ENCODE measurements at places on chromosomes 7 and 10.

DNA sequence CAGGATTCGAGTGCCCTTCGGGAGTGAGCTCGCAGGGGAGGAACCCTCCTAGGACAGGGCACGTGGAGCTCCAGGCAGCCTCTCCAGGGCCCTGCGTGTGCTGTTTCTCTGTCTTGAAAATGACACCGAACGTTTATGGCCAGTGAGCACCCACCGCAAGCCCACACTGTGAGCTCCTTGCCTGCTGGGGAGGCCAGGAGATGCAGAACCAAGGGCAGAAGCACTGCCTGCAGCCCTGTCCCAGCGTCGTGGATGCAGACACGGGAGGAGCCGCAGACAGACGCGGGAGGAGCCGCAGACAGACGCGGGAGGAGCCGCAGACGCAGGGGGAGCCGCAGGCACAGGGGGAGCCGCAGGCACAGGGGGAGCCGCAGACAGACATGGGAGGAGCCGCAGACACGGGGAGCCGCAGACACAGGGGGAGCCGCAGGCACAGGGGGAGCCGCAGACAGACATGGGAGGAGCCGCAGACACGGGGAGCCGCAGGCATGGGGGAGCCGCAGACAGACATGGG, 314.4 kb downstream of the PTPRN2 start:
- no peak for DNase-seq

GRCh38 chr10:113044016-113044755, 94.1 kb downstream of the TCF7L2 start:
- no peak for DNase-seq

DNA sequence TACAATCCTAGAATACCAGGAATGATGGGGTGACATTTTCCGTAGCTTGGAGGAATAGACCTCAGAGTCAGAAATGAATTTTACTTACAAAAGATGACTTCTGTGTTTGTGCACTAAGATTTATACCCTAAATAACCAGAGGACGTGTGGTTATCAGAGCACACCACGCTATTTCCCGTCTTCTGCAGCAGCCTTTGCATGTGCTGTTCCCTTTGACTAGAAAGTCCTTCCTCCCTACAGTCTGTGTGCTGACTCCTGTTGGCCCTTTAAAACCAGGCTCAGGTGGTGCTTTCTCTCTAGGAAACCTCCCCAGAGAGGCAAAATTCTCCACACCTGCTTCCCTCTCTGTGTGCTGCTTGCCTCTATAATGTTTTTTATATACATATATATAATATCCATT, 73.3 kb upstream of the SMNDC1 start:
- DNase-seq, result no peak

GRCh38 chr7:101740981-101741725, 76.3 kb upstream of the CUX1 start:
- DNase-seq, result no peak

DNA sequence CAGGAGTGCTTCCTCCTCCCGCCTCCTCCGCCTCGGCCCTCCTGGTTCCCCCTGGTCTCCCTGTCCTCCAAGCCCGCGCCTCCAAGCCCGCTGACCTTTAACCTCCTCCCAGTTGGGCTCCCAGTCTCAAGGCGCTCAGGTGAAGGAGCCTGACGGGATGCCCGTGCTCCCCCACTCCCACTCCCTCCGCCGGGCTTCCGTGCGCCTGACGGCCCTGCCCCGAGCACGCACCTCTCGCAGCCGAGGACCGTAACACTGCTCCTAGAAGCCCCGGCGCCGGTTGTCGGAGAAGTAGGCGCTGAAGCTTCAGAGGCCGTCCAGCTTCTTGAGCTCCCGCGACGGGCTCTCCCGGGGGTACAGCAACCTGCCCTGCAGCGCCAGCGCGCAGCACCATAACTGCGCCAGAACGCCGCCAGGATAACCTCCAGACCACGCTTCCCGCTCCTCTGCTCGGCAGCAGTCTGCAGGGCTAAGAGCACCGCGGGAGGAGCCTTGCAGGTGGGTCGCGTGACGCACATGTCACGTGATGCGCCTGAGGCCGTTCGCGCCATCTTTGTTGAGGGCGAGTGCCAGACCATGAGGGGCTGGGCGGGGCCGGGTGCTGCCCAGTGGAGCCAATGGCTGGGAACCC, 71.0 kb upstream of the ZNF479 start:
- no peak for DNase-seq

GRCh38 chr7:24052572-24053260, 231.3 kb upstream of the NPY start:
- peak; percentile 87 for DNase-seq

- DNase-seq, result peak; percentile 63
Observed at GRCh38 chr7:155918720-155919390, 106.6 kb upstream of the SHH start.

- DNase-seq, result no peak
Observed at GRCh38 chr7:95582578-95583293, 13.6 kb downstream of the PDK4 start.

- no peak for DNase-seq
Observed at GRCh38 chr10:9294865-9295264, 1240.4 kb downstream of the GATA3 start.

- DNase-seq, result no peak
Observed at GRCh38 chr10:30832749-30833627, 198.7 kb downstream of the ZNF438 start.

GRCh38 chr7:143381427-143382125, 431 bp downstream of the ZYX start:
- DNase-seq, result peak; percentile 85

DNA sequence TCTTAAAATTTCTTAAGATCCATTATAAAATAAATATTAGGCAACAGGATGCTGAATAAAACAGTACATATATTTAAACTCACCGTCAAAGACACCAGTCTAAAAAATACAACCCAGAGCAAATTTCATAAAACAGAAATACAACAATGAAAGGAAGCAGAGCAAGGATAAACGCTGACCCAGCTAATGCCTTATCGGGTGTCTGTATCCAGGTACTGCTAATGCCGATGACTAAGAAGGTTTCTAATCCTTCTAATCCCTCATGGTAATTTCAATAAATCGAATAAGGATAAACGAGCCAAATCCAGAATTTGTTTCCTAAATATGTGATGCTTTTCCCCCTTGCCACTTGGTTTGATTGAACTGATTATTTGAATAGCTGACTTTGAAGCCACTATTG, 1.7 kb downstream of the HYCC1 start:
- DNase-seq, result no peak

DNA sequence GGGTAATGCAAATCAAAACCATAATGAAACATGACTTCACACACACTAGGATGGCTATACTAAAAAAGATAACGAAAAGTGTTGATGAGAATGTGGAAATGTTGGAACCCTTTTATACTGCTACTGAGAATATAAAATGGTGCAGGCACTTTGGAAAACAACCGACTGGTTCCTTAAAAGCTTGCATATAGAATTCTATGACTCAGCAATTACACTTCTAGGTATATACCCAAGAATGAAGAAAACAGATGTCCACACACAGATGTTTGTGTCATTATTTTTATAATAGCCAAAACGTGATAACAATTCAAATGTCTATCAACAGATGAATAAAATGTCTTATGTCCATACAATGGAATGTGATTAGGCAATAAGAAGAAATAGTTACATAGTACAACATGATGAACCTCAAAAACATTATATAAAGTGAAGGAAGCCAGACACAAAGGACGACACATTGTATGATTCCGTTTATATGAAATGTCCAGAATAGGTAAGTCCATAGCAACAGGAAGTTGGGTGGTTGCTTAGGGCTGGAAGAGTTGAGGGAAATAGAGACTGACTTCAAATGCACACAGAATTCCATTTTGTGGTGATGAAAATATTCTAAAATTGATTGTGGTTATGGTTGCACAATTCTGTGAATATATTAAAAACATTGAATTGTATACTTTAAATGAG, 148.3 kb upstream of the PHYHIPL start:
- peak; percentile 84 for DNase-seq

GRCh38 chr10:28036587-28036986, 37.7 kb upstream of the ODAD2 start:
- peak; percentile 40 for DNase-seq

GRCh38 chr10:14325325-14325955, 5.3 kb downstream of the FRMD4A start:
- peak; percentile 4 for DNase-seq

DNA sequence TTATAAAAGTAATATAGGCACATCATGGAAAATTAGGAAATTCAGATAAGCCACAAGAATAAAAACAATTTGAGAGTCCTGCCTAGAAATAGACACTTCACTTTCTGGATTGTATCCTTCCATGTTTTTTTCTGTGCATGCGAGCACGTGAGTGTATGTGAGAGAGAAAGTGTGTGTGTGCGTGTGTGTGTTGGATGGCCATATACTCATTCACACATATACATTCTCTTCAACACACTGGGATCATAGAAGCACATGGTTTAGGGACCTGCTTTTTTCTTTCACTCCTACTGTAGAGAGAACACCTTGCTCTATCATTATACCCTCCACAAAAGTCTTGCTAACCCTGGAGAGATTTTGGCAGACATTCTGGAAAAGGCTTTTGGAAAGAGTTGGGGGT, 7.5 kb downstream of the FFAR4 start:
- DNase-seq, result no peak

DNA sequence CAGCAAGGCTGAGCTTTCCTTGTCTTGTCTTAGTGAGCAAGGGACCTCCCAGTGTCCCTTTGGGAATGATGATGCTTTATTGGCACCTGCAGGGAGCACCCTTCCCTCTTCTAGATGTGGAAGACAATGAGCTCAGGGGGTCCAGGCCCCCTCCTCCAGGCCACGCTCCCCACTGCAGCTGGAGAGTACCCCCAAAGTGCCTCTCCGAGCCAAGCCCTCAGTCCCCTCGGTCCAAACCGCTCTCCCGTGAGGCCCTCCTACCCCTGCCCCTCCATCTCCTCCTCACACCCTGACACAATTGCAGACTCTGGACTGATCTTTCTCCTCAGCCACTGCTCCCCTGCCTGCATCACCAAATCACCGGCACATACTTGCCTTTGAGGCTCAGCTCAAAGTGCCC, 16.7 kb downstream of the RBP3 start:
- no peak for DNase-seq

DNA sequence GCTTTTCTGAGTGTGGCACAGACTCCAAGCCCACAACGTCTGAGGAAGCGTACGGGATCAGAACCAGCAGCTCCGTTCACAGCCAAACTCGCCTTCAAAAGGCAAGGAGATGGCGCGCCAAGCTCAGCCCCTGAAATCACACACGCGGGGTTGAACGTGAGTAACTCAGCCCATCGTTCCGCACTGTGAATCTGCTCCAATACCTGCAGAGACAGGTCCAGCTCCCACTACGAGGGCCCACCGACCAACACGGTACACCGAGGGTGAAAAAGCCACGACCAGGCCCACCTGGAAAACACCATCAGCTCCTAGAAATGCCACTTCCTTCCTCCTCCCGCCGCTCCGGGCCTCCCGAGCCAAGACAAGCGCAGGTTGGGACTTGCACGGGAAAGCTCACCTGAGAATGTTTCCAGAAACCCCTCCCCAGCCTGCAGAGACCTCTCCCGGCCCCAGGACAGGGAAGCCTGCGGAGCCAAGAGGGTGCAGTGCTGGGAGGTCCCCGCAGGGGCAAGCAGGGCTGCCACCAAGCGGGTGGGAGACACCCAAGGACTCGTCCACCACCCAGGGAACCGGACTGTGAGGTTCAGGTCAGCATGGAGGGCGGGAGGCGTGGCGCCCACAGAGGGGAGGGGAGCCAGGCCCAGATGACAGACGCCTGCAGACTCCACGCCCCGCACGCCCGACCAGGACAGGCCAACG, 93.9 kb upstream of the PDGFA start:
- no peak for DNase-seq

GRCh38 chr7:132708470-132708869, 132.2 kb upstream of the PLXNA4 start:
- DNase-seq, result no peak

DNA sequence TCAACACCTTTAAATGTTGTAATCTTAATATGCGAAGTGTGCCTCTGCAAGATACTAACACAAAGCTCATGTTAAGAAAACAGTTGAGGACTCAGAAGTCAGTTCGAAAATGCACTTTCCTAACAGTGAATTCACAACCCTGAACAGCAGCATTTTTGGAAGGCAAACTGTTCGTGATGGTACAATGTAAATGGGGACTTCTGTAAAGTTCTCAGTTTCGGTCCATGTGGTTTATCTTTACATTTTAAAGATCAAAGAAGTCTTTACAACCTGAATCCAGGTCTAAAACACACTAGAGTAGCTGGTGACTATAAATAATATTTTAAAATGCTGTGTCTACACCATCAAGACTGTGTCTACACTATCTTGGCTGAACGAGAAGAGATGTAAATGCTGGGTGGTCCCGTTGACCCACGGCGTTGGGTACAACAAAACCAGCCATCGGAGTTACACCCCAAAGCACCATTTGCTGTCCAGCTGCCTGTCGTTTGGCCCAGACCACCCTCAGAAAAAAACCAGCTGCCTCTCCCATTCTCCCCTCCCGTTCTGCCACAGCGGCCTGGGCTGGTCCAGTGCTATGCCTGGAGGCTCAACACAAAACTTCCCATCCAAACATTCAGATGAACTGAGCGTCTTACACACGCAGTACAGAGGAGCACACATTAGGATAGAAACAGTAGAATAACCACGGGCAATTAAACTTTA, 42.9 kb downstream of the MKI67 start:
- no peak for DNase-seq

DNA sequence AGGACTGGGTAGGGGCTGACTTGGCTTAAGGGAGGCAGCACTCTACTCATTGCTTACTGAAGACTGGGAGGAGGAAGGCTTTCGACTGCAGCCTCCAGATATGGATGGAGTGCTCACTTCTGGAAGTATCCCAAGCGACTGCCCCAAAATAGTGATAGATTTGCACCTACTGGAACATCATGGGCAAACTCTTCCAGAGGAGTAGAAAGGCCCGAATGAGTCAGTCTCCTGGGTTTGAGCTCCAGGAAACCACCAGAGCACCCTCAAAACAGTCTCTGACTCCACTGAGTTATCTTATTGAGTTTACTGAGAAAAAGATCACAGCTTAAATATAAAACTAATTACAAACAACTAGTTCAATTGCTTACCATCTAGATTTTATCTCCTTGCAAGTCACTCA, 37.2 kb upstream of the PDLIM1 start:
- no peak for DNase-seq

DNA sequence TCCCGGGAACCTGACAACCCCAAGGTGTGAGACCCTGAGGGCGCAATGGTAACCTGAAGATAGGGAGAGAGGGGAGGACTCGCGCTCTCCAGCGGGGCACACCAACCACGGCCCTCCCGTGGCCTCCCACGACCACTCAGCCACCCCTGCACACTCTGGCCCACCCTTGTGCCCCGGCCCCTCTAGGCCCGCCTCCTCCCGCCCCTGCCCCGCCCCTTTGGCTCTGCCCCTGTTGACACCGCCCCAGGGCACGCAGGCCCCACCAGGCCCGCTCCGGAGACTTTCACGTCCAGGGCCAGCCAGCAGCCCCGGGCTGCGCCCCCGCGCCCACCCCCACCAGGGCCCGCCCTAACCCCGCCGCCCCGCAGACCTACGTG, 10.9 kb downstream of the ATG9B start:
- no peak for DNase-seq

DNA sequence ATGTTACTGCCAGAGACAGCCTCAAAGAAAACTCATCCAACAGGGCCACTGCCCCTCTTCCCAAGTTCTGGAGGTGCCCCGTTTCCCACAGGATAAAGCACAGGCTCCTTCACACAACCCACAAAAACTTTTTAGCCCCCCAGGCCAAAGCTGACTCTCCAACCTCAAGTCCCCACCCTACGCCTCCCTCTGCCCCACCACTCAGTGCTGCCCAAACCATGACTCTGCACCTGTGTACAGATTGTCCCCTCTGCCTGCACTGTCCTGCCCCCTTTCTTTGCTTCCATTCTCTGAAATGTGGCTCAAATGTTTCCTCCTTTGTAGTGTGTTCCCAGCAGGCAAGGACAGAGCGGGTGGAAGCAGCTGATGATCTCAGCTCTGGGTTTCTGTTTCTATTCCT, 284.0 kb downstream of the GRID1 start:
- no peak for DNase-seq

GRCh38 chr7:45074528-45075354, 14.0 kb downstream of the NACAD start:
- DNase-seq, result no peak

All from fibroblast of skin of right biceps (primary cell).